Hematopoietic multipotent progenitor cell treated with erythropoietin and hydrocortisone succinate and interleukin-3 and kit ligand, for 4 days (in vitro differentiated cells): ENCODE measurements at places on chromosomes 6 and 20.
A peak's percentile ranks its signal among the peaks of the same experiment; 100 is the strongest.

GRCh38 chr6:74573613-74574012 is 632.2 kb downstream of the COL12A1 start:
- no peak for DNase-seq

- DNase-seq = peak; percentile 2
Observed at GRCh38 chr6:40138273-40138720, 204.0 kb upstream of the MOCS1 start.

- DNase-seq = no peak
Observed at GRCh38 chr20:16064989-16065707, 508.1 kb downstream of the KIF16B start.

- DNase-seq = no peak
Observed at GRCh38 chr20:58071991-58072390, 156.5 kb downstream of the ANKRD60 start.
